ENCODE measurements at places on chromosomes 2 and 18.

DNA sequence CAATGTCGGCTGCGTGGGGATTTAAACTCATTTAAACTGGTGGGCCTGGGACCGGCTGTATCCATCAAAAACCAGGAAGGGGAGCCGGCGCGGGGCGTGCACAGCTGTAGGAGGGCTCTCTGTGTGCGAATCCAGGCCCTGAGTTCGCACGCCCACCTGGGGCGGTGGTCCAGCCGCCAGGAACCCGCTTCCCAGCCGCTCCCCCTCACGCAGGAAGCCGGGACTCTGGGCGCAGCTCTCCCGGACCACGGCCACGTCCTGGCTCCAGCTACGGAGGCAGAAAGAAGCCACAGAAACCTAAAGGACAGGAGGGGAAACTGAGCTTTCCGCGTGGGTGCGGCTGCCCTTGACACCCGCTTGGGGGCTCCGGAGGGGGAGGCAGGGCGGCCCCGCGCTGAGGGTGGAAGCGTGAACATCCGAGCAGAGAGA lies 80.6 kb downstream of the GFPT1 start:
- DNase-seq, result no peak

GRCh38 chr2:49982871-49983270 lies 828.6 kb upstream of the FSHR start:
- no peak for DNase-seq

GRCh38 chr2:238389988-238390589 lies 36.6 kb upstream of the ASB1 start:
- DNase-seq, result no peak

DNA sequence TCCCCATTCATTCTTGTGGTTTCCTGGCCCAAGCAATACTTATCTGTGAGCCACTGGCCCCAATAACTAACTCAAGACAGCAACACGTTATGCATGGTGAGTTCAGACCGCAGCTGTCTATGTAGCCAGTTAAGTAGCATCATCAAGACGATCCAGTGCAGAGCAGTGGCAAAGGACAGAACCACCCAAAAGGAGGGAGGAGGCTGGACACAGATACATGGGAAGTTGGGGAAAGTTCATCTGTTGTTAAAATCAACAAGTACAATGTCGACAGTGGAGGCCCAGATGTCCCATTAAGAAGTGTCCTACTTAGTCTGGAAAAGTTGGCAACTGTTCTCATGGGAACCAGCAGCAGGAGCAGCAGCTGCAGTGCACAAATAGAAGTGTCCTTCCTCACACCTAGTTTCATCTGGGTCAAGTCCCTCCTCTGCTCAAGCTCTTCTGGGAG lies 106.9 kb upstream of the THOC1 start:
- DNase-seq, result no peak

- no peak for DNase-seq
Measured at GRCh38 chr2:177404243-177404642, 11.7 kb downstream of the AGPS start.

- no peak for DNase-seq
Measured at GRCh38 chr2:182133195-182133891, 147.7 kb downstream of the PPP1R1C start.

DNA sequence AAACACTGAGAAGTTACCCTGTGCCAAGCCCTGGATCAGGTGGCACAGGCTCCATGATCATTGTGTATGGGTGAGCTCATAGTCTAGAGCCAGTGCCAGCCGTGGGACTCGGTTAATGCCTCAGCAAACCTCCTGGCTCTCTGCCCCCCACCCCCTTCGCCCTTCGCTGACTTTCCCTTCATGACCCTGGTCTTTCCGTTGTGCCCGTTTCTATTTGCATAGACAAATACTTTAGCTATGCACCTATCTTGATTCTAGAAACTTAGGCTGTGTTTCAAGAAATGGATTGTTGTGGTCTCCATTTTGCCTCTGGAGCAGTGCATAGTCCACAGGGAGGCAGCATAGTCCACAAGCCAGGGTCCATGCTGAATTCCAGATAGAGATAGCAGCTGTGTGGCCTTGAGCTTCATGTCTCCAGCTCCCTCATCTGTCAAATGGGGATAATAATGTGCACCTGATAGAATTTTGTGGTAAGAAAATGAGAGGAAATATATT lies 44.8 kb upstream of the KDM3A start:
- peak; percentile 18 for DNase-seq

- no peak for DNase-seq
Measured at GRCh38 chr2:240789051-240789453, 31.0 kb downstream of the KIF1A start.

GRCh38 chr2:227411320-227411989 lies 23.7 kb upstream of the SCYGR1 start:
- no peak for DNase-seq

DNA sequence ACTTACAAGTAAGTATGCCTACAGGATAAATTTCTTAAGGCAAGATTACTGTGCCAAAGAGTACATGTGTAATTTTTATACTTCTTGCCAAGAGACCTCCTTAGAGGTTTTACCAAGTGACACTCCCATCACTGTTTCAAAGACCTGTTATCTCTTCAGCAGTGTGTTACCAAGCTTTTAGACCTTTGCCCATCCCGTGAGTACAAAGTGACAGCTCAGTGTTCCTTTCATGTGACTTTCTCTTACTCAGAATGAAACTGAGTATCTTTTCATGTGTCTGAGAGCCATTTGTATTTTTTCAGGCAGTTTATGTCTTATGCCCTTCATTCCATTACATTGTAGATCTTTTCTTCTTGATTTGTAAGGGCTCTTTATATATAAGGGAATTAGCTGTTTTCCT lies 287.5 kb upstream of the SALL3 start:
- DNase-seq, result no peak
